Activated naive CD8-positive, alpha-beta T cell treated with anti-CD3 and anti-CD28 coated beads, Interleukin-2, amount 50 U/mL, for 24 hours (primary cell): ENCODE measurements at places on chromosomes 2 and 18.

- peak; percentile 78 for DNase-seq
These were observed at the start of gene FEZ2 for GRCh38 chr2:36597532-36598377. Gene FEZ2, minus strand, starts transcription at chr2:36598168. Its CDS starts 26 bp downstream, at chr2:36598142.

GRCh38 chr2:166140932-166141331, 13.1 kb upstream of the SCN1A start:
- no peak for DNase-seq

GRCh38 chr2:180730976-180731375, 249.4 kb upstream of the UBE2E3 start:
- no peak for DNase-seq

GRCh38 chr2:187134306-187134705, 285.3 kb upstream of the ZSWIM2 start:
- no peak for DNase-seq

GRCh38 chr2:191846515-191847476, at the start of gene CAVIN2:
Gene CAVIN2, minus strand, starts transcription at chr2:191847088. Its CDS starts 163 bp downstream, at chr2:191846925.
- DNase-seq: no peak

DNA sequence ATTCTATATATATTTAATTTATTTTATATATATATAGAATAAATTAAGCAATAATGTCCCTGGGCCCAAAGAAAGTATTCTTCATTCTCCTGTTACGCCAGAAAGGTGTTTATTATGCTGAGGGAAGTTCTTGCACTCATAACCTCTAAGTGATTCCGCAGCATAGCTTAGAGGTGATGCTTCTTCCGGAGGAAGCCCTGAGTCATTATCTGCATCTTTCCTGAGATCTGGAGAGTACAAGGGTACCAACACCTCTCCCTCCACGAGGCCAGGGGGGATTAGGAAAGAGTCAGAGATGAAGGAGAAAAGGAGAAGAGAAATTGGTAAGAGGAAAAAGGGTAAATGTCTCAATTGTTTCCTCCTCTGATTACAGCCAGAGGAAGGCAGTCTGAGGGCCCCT, 43.1 kb upstream of the RTN4 start:
- DNase-seq: no peak

DNA sequence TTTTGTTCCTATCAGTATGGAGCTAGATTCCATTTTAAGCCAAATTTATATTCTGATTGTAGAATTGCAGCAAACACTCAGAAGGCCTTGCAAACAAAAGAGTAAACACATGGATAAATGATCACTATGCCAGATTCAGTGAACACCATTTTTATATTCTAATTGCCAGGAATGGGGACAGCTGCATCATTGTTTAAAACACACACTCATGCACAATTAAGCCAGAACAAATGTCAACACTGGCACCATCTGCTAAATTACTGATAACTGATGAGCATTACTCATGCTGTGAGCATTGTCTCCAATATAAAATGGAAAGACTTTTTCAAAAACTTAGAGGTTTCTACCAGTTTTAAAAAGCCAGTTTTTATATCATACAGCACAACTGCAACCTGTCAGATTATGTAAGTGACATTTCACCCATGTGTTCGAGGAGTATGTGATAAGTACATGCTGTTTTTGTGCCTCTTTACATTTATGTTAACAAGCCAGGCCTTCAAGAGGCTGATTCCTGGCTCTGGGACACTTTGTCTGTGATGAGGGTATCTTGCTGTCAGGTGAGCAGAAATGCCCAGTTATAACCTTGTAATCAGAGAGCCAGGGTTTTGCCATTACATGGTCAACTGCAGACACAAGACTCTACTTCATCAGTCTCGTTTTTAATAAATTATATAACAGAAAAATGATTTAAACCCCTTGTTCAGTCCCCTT, 4.4 kb upstream of the ST8SIA5 start:
- DNase-seq: no peak

- DNase-seq: no peak
These were observed 290.5 kb downstream of the CLIP4 start for GRCh38 chr2:29405707-29406106.

- DNase-seq: no peak
These were observed 141.8 kb upstream of the ST6GAL2 start for GRCh38 chr2:107027810-107028209.

DNA sequence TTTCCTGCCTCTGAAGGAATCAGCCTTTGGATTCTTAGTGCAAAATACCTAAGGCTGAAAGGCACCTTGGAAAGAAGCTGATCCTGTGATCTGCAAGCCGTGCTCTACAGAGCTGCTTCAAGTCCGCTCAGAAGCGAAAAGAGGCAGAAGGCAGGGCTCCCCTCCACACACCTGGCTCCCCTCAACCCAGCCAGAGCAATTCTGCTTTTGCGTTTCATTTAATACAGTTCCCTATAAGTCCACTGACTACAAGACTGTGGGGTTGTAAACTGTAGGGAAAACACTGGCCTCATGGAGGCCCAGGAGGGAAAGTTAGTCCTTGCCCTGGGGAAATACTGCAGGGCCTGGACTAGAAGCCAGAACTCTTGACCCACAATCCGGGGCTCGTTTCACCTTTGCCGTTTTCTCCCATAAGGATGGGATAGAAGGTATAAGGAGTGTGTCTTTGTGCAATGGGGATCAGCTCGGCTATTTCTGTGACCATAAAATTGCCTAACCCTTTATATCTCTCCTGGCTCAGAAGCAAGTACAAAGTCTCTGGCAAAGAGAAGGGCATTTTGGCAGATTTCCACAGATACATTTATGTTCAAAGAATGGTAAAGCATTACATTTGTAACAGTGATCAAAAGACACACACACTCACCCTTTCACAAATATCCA, 95.8 kb upstream of the TEX51 start:
- DNase-seq: no peak

GRCh38 chr18:37844209-37844970, 278.8 kb upstream of the CELF4 start:
- DNase-seq: no peak

GRCh38 chr2:228657807-228658402, 476.4 kb upstream of the SPHKAP start:
- DNase-seq: no peak

GRCh38 chr2:52934920-52935640, 832.5 kb upstream of the CHAC2 start:
- DNase-seq: no peak

DNA sequence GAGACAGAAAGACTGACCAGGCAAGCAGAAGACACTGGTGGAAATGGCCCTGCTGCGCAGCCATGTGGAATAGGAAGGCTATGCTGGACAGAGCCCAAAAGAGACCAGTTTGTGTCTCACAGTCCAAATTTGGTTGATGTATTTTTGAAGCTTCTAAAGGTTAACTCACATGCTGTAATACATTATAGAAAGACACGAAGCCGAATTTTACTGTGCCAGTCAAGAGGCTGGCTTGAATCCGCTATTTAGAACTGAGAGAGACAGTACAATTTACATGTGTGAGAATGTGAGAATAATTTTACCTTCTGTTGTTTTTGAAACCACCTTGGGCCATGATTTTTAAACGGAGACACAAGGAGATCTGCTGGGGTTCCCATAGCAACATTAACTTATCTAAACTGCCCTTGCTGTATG, 113.6 kb downstream of the METTL8 start:
- DNase-seq: no peak

GRCh38 chr18:50602466-50602865, 42.6 kb downstream of the MAPK4 start:
- no peak for DNase-seq

- DNase-seq: no peak
These were observed 66.2 kb downstream of the CRACDL start for GRCh38 chr2:98869870-98870269.

- DNase-seq: no peak
These were observed 143.2 kb upstream of the CCDC68 start for GRCh38 chr18:55102501-55102900.

DNA sequence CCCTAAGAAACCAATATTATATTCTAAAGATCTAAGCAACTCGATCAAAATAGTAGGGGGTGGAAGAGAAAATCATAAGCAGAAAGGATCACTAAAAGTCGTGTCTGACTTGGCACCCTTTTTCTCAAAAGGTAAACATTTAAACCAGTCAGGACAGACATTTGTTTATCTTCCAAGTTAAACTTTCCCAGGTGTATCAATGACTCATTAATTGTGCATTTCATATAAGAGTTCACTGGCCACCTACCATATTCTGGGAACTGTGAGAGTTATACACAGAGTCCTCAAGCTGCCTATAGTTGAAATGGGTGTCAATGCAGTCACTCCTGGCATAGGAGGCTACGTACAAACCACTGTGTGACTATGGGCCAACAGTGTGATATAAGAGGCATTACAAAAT, 4.8 kb upstream of the ACVR1 start:
- no peak for DNase-seq

- DNase-seq: peak; percentile 5
These were observed 84.5 kb downstream of the POU3F3 start for GRCh38 chr2:104938231-104938941.

- DNase-seq: no peak
These were observed 399.0 kb upstream of the ID2 start for GRCh38 chr2:8282858-8283252.

- no peak for DNase-seq
These were observed 102.6 kb upstream of the GLI2 start for GRCh38 chr2:120632796-120633646.

GRCh38 chr2:151289972-151290866, 751 bp upstream of the NMI start:
- peak; percentile 13 for DNase-seq

- DNase-seq: no peak
These were observed 92.3 kb downstream of the DIS3L2 start for GRCh38 chr2:232053777-232054176.

DNA sequence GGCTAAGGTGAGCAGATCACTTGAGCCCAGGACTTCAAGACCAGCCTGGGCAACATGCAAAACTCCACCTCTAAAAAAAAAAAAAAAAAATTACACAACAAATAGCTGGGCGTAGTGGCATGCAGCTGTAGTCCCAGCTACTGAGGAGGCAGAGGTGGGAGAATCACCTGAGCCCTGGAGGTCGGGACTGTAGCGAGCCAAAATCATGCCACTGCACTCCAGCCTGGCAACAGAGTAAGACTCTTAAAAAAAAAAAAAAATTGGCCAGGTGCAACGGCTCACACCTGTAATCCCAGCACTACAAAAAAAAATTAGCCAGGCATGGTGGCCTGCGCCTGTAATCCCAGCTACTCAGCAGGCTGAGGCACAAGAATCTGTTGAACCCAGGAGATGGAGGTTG, 7.3 kb downstream of the STARD7 start:
- DNase-seq: no peak

DNA sequence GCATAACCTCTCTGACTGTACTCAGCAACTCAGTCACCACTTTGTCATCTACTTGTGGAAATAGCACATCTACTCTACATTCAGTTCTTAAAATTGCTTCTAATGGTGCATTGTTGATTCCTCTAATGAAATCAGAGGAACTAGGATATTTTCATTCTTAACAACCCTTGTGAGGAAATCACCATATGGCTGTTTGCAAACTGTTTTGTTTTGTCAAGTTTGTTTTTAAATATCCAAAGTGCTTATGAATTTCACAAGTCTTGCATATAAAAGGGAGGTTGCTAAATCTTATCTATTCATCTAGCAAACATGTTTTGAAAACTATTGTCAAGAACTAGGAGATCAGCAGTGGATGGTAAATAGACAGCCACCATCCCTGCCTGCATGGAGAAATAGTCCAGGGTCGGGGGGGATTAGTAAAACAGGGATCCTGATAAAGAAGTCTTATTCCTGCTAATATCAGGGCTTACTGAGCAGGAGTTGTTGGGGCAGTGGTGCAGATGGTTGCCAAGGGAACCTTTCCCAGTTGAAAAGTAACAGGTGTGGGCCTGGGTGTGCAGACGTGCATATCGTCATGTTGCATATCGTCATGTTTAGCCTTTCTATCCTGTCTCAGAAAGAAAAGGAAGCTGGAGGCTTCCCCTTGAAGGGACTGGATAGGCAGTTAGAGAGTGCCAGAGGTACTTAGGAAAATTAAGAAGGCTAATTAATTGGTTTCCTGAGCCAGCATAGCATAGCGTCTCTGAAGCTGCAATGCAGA, 7.5 kb upstream of the MYO3B start:
- no peak for DNase-seq

- no peak for DNase-seq
These were observed 9.8 kb downstream of the RIOK3 start for GRCh38 chr18:23462876-23463275.

DNA sequence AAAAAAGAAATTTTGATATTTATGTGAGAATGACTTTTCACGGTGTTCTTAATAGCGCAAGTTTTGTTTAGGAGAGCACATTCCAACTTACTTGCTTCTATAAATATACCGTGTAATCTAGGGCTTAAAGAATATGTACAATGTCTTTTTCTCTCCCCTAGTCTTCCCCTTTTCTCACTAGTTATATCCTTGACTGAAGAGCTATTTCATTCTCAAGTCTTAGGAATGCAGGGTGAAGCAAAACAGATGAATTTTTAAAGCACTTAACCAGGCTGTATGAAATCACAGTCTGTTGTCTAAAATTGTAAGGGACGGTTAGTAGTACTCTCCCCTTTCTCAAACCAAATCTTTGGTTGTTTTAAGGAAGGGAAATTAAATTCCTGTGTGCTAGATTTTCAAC, 29.6 kb upstream of the SLC30A6 start:
- DNase-seq: no peak

GRCh38 chr2:20224716-20225293, at the start of gene SDC1:
Gene SDC1, minus strand, starts transcription at chr2:20225130. Its CDS starts 263 bp downstream, at chr2:20224867.
- no peak for DNase-seq

- no peak for DNase-seq
These were observed 647.8 kb upstream of the RAB6C start for GRCh38 chr2:129331638-129332037.

DNA sequence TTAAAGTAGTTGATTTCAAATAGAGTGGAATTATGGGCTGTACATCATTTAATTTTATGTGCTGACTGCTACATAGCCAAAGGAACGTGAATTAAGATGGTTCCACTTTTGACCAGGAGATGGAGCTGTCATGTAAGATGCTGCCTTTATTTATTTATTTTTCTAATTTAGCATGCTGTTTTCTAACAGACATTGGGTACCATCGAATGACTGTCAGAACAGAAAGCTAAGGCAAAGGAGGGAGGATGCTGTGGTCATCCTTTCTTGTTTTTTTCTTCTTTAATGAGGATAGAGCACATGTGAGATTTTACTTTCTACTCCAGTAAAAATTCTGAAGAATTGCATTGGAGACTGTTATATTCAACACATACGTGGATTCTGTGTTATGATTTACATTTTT, at the start of gene SCN2A:
Gene SCN2A (plus strand): TSS at position 185 of the 400 bp plus-strand sequence. CDS start 56,410 bp downstream, outside the sequence.
- no peak for DNase-seq

- DNase-seq: no peak
These were observed 1.5 kb downstream of the EPB41L5 start for GRCh38 chr2:120014226-120014980.

DNA sequence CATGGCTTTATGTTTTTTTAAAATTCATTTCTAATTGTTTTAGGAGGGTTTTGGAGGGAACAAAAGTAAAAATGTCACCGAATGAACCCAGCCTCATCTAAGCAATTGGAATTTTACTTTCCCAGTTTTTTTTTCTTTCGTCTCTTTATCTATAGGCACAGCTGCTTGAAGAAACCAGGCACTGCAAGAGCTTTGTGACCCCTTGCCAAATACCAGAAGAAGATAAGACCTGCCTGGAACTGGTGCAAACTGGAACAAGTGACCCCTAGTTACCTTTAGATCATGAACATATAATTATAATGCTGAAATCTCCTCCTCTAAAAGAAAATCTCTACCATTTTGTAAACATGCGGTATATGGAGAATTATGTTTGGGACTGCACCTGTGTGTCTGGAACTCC, 100.9 kb downstream of the TSN start:
- DNase-seq: no peak
